ENCODE measurements at places on chromosomes 13 and 19.

DNA sequence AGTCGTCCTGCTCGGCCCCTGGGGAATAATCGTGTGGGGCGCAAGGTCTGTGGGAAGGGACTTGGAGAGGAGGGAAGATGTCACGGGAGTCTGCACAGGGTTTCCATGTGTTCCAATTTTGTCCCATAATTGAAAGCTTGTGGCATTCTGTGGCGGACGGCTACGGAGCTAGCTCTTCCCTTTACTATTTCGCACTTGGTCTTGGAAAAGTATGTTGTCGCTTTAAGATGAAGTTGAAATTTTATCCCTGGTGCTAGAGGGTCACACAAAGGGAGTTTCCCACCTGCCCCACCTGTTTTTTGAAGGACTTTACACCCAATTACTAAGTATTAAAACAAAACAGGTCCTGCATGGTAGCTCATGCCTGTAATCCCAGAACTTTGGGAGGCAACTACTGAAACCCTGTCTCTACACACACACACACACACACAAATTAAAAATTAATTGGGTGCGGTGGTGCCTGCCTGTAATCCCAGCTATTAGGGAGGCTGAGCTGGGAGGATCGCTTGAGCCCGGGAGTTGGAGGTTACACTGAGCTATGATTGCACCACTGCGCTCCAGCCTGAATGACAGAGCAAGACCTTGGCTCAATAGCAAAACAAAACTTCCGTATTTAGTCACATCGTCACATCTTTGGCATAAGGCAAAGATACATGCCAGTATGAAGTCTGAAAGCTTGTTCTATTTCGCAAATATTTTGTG is 967 bp upstream of the TPT1 start:
- no peak for DNase-seq

DNA sequence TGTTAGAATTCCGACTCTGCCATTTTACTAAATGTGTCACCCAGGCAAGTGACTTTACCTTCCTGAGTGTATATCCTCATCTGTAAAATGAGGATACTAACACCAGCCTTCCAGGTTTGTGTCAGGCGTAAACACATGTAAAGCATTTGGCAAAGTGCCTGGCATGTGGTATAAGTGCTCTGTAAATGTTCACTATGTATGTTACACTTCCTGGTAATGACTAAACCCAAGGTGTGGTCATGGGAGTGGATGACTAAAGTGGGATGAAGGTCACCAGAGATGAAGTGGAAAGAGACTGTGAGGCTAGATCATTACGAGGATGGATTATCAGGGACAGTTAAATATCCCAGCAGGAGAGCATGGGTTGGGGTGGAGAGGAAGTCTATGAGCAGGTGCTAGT is 25.6 kb downstream of the DEDD2 start:
- DNase-seq, result no peak

DNA sequence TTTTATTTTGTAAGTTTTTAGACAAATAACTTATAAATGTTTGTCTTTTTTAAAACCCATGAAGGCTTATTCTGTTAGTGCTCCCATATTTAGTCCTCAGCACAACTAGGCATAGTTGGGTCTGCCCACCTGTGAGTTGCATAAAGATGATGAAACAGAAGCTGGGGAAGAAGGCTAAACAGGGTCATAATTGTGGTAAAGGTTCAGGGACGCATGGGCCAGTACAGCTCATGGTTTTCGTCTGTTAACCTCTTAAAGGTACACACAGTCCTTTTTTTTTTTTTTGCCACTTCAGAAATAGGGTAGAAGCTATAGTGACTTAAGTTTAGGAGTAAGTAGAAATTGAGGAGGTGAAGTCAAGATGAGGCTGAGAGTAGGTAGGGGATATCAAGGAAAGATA is 58.3 kb downstream of the TM9SF2 start:
- DNase-seq, result no peak

DNA sequence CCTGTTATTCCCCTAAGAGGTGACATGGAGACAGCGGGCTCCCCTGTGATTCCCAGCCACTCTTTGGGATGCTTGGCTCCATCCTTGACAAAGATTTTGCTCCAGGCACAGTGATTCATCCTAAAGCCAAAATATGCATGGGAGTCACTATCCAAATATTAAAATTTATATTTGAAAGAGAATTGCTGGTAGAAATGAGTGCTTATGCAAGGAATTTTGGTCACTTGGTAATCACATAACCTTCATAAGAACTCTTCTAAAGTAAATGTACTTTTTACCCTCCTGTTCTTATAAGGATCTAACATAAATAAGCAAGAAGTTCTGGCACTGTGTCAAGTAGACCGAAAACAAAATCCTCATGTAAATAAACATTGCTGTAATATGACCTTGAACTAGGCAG is 385.8 kb downstream of the ITGBL1 start:
- DNase-seq, result no peak

- DNase-seq, result no peak
Observed at GRCh38 chr19:49453757-49454240, 774 bp downstream of the ALDH16A1 start.

GRCh38 chr13:102405499-102406100 is 3.8 kb upstream of the FGF14 start:
- no peak for DNase-seq

GRCh38 chr19:590750-591098 is 1.0 kb downstream of the HCN2 start:
- DNase-seq, result no peak

- DNase-seq, result no peak
Observed at GRCh38 chr19:54682306-54682856, 19.6 kb downstream of the LILRB4 start.

DNA sequence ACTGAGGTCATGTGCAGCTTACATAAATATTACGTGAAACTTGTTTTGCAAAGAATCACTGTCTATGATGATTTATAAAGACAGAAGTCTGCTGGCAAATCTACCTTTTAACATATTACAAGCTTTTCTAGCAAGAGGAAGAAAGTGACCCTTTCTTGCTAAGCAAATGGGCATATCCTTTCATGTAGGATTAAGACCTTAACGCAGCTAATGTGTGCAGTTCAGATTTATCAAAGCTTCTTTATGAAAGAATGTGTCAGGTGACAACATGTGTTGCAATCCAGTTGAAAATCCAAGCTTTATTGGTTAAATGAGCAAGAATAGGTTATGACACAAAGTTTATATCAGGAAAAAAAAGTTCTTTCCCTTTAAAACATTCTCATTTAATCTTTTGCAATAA is 115.6 kb upstream of the NBEA start:
- no peak for DNase-seq

GRCh38 chr19:28504139-28504538 is 708.8 kb downstream of the UQCRFS1 start:
- no peak for DNase-seq

DNA sequence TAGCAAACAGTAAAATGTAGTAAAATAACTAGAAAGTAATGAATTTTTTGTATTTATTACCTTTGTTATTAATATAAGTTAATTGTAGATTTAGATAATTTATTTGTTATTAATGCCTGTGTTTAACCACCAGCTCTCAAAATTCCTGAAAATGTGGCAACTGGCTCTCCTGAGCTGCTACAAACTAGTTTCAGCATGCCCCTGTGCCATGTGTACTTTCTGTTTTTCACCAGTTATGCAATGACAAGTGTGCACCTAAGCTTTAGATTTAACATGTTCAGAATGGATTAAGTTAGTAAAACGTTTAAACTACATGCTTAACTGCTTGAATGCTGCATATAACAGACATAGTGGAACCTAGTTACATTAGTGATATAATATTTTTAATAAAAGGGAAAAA is 88.1 kb downstream of the POSTN start:
- no peak for DNase-seq

GRCh38 chr13:112238436-112238995 is 137.6 kb upstream of the SPACA7 start:
- DNase-seq, result no peak

GRCh38 chr19:4647676-4648644 is 8.6 kb downstream of the TNFAIP8L1 start:
- no peak for DNase-seq

DNA sequence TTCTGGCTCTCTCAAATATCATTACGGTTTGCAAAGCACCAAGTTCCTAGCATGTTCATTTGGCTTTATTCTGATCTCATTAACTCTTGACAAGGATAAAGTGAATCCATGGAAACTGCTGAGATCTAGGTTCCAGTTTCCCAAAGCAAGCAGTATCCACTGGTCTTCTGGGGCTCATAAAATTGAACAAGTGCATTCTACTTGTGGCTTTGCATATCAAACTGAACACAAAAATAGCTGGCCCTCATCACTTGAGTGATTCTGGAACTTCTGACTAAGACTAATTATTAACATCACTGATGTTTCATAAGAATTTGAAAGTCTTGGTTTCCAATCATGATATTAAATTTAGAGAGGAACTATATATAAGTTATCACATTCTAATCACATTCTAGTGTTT is 6.3 kb upstream of the KCTD12 start:
- no peak for DNase-seq

DNA sequence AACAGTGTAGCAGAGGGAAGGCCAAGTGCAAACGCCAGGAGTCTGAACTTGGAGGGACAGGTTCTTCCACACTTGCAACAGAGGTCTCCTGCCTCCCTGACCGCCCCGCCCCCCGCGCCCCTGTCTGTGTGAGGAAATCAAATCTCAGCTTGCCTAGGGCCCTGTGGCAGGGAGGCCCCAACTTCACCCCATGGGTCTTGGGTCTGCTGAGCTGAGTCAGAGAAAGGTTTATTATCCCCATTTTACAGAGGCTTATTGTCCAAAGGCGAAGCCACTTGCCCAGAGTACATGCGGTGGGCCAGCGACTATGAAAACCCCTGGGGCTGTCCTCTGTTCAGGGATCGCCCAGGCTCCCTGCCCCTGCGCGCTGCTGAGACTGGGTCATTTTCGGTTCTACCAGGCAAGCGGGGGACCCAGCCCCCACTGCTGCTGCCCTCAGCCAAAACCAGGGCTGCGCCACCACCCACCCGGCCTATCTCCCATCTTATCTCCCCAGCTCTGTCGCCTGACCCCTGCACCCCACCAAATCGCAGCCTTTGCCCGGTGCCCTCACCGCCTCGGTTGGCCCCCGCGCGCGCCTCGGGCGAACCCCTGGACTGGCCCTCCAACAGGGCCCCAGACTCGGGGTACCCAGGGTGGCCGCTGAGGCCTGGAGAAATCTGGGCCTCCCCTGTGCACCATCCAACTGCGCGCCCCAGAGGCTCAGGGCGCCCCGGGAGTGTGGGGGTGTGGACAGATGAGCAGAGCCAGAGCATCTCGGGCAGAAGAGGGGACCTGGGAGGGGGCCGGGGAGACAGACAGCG is 850 bp upstream of the CERS4 start:
- DNase-seq, result no peak

DNA sequence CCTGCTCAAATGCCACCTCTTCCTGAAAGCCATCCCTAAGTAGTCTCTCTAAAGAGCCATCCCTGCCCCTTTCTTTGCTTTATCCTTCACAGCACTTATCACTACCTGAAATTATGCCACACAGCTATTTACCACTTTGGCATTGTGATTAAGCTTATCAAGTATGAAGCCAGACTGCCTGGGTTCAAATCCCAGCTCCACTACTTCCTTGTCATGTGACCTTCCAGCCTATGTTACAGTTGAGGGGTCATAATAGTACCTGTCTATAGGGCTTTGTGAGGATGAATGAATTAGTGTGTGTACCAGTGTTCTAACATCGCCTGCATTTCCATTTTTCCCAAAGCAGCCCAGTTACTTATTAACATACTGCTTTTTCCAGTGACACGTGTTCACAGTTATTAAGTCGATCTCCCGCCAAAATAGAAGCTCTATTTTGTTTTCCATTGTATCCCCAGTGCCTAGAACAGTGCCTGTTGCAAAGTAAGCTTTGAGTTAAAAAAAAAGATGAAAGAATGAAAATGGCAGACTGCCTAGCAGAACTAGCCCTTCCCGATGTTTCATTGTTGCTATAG is 32.8 kb downstream of the ZSWIM9 start:
- peak; percentile 13 for DNase-seq

- no peak for DNase-seq
Observed at GRCh38 chr13:53004573-53004972, 24.0 kb upstream of the OLFM4 start.

GRCh38 chr19:18233224-18233825 is 7.1 kb upstream of the PDE4C start:
- DNase-seq, result no peak

- no peak for DNase-seq
Observed at GRCh38 chr19:45906221-45906620, 3.8 kb upstream of the MYPOP start.

- DNase-seq, result no peak
Observed at GRCh38 chr13:98686270-98686669, 66.2 kb downstream of the SLC15A1 start.

- no peak for DNase-seq
Observed at GRCh38 chr19:46915386-46915785, 54.6 kb downstream of the ARHGAP35 start.

GRCh38 chr19:51507640-51508058 is 6.0 kb upstream of the SIGLEC12 start:
- DNase-seq, result no peak

GRCh38 chr19:46718157-46718933 is 1.4 kb upstream of the PRKD2 start:
- DNase-seq, result no peak

GRCh38 chr13:23667750-23668149 is 97.5 kb downstream of the TNFRSF19 start:
- no peak for DNase-seq

DNA sequence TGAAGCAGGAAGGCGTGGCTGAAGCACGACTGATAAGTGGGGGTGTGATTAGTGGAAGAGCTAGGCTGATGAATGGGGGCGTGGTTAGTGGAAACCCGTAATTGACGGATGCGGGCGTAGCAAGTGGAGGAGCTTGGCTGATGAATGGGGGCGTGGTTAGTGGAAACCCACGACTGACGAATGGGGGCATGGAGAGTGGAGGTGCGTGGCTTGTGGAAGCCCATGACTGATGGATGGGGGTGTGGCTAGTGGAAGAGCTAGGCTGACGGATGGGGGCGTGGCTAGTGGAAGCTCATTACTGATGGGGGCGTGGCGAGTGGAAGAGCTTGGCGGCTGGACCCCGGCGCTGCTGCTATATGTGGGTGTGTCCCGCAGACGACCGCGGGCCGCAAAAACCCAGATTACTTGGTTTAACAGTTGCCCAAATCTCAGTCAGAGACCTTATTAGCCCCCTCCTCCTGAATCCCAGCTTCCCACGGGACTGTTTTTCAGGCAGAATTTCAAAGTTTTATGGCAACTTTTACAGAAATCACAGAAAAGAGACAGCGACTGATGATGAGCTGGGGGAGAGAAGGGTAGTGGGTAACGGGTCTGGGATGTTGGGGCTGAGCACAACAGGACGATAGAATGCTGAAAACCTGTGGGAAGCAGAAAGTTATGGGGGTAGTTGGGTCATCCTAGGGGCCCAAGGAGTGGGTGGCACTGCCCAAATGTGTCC is 9.0 kb upstream of the MEIS3 start:
- peak; percentile 87 for DNase-seq

DNA sequence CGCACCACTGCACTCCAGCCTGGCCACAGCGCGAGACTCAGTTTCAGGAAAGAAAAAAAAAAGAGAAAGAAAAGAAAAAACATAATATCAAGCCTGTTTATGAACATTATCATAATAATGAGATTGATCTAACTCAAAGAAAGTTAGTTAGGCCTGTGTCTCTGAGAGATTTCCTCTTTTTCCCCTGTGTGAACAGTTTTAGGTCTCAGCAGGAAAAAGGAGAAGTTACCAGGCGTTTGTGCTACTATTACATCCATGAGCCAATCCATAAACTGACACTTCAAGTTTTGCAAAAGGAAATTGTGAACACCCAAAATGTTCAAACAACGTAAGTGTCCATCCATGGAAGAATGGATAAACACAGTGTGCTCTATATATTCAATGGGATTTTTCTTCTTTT is 3.8 kb downstream of the TARM1 start:
- DNase-seq, result no peak

All from stimulated activated CD4-positive, alpha-beta T cell treated with anti-CD3 and anti-CD28 coated beads, Interleukin-12 subunit alpha, Interleukin-12 subunit beta, amount 100 ng/mL, for 48 hours (primary cell).